ENCODE measurements at places on chromosomes 7 and 10.

- H3K4me1 ChIP-seq, result no peaks in the 10 kb centered on the region
- no peak overlapping the region for H3K27ac ChIP-seq
- no peaks in the 10 kb centered on the region for H3K27me3 ChIP-seq
- no peak overlapping the region for H3K4me3 ChIP-seq
- H3K36me3 ChIP-seq, result no peaks in the 10 kb centered on the region
Observed at GRCh38 chr7:36298106-36298505, 91.6 kb upstream of the ANLN start.

- no peaks in the 10 kb centered on the region for H3K4me1 ChIP-seq
- H3K27ac ChIP-seq, result no peak overlapping the region
- H3K27me3 ChIP-seq, result no peaks in the 10 kb centered on the region
- DNase-seq, result no peak
Observed at GRCh38 chr7:129626896-129627295, 15.4 kb downstream of the NRF1 start.

DNA sequence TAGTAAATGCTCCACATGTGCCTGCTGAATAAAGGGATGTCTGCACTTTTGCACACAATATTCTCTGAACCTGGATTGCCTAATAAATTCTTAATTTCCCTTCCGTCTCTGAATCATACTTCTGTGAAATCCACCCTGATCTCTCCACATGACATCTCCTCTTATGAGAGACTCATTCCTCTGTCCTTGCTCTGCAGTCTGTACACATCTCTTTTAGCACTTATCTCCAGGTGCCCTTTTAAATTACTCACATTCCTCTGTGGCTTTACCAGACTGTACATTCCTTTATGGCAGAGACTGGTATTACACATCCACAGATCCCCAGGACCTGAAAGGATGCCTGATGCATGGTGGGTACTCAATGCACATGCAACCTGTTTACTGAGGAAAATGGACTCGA, 527.6 kb downstream of the PHTF2 start:
- no peak for DNase-seq
- no peaks in the 10 kb centered on the region for H3K36me3 ChIP-seq
- no peak overlapping the region for H3K27ac ChIP-seq
- no peaks in the 10 kb centered on the region for H3K4me1 ChIP-seq
- H3K4me3 ChIP-seq, result no peak overlapping the region

DNA sequence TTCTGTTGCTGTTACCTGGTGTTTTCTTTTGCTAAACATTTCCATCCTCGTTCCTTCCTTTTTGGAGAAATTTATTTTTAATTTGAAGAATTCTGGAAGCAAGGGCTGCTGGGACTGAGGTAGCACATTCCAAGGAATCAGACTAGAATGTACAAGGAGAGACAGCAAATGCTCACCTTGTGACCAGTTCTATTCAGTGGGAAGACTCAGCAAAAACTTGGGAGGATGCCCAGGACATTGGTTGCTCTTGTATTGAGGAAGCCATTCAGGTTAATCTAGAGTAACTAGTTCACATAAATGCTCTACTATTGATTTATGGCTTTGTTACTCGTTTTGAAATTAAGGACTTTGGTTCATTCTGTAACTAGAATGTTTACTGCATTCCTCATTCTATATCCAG, 11.3 kb downstream of the PLCE1 start:
- H3K27ac ChIP-seq, result no peak overlapping the region
- no peaks in the 10 kb centered on the region for H3K4me1 ChIP-seq
- no peaks in the 10 kb centered on the region for H3K36me3 ChIP-seq
- H3K4me3 ChIP-seq, result no peak overlapping the region

DNA sequence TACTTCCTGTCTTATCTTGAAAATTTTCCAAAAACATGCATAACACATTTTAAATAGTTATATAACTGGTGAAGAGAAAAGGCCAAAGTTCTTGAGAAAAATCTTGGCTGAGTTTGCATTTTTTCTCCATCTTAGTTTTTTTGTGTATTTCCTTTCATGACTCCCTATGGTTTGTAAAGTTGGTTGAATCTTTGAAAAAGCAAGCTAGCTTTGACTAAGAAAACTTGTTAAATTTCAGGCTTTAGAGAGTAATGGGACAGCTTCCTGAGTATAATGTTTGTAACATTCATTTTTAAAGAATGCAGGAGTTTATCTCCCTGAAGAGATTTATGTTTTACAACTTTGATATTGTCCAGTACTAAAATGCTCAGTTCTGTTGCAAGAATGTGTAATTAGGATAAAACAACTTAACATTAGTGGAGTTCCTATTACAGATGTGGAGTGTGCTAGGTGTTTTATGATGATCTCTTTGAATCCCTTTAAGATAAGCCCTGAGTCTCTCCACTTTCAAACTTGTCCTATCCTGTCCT, 11.1 kb upstream of the HERPUD2 start:
- peaks cover 13% of the 10 kb centered on the region for H3K4me1 ChIP-seq
- H3K27ac ChIP-seq, result no peak overlapping the region
- H3K36me3 ChIP-seq, result no peaks in the 10 kb centered on the region
- no peak for DNase-seq
- H3K27me3 ChIP-seq, result no peaks in the 10 kb centered on the region

DNA sequence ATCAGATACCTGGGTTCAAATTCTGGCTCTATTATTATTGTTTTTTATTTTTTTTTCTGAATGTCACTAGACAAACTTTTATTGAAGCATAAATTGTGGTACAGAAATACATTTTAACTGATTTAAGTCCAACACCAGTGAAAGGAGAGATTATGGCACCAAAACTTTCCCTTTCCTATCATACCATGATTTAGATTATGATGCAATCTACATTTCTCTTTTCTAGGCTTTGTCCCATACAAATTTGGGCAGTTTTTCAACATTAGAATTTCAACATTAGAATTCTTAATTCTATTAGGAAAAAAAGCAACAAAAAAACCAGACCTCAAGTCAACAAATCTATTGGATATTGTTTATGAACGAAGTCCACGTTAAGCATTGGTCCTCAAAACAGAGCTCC, 11.0 kb downstream of the AS3MT start:
- H3K4me1 ChIP-seq, result no peaks in the 10 kb centered on the region
- H3K36me3 ChIP-seq, result no peaks in the 10 kb centered on the region
- no peaks in the 10 kb centered on the region for H3K27me3 ChIP-seq
- H3K27ac ChIP-seq, result no peak overlapping the region
- no peak overlapping the region for H3K4me3 ChIP-seq

DNA sequence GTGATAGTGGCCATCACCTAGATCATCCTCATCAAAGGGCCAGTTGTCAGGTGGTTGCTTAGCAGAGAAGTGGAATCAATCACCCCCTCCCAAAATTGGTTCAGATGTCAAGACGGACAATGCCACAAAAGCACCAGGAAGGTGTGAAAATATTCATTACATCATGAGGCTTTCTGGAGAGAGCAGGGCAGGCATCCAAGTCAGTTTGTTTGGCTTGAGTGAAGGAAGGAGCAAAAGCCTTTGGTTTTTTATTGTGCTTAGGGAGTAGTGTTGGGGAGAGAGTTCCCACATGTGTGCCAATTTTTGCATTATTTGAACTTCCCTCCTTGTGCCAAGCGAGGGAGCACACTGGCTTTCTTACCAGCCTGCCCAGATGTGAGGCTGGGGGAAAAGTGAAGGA, 1082.9 kb downstream of the LRMDA start:
- H3K4me1 ChIP-seq, result no peaks in the 10 kb centered on the region
- DNase-seq, result no peak
- H3K4me3 ChIP-seq, result no peak overlapping the region
- no peak overlapping the region for H3K27ac ChIP-seq
- H3K36me3 ChIP-seq, result no peaks in the 10 kb centered on the region

- H3K36me3 ChIP-seq, result no peaks in the 10 kb centered on the region
- no peak overlapping the region for H3K27ac ChIP-seq
- H3K4me3 ChIP-seq, result no peak overlapping the region
- no peak for DNase-seq
Observed at GRCh38 chr10:59108886-59109288, 67.6 kb upstream of the PHYHIPL start.

- H3K36me3 ChIP-seq, result no peaks in the 10 kb centered on the region
- H3K27me3 ChIP-seq, result no peaks in the 10 kb centered on the region
Observed at GRCh38 chr7:88306590-88307048, at the start of gene STEAP4. Gene STEAP4 (minus strand): TSS chr7:88306894. CDS start chr7:88284269, 22,625 bp downstream.

- H3K36me3 ChIP-seq, result no peaks in the 10 kb centered on the region
- no peak overlapping the region for H3K27ac ChIP-seq
- H3K4me3 ChIP-seq, result no peak overlapping the region
- no peaks in the 10 kb centered on the region for H3K4me1 ChIP-seq
- H3K27me3 ChIP-seq, result no peaks in the 10 kb centered on the region
- no peak for DNase-seq
Observed at GRCh38 chr10:129871966-129872365, 92.1 kb downstream of the EBF3 start.

DNA sequence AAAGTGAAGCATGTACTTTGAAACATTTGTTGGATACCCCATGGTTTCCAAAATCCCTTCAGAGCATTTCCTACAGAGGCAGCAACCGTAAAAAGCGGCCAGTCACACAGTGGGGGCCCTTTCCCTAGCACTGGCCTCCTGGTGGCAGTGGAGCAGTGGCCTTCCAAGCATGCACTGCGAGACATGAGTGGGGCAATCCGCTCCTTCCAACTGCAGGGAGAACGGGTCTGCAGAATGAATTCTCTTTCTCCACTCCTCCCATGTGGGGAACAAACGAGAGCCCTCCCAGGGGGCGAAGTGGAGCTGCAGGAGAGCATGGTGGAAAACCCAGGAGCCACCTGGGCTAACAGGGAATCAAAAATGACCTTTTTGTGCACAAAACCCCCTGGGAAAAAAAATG, 542.9 kb upstream of the GALNT17 start:
- no peaks in the 10 kb centered on the region for H3K27me3 ChIP-seq
- DNase-seq, result no peak
- no peaks in the 10 kb centered on the region for H3K36me3 ChIP-seq

DNA sequence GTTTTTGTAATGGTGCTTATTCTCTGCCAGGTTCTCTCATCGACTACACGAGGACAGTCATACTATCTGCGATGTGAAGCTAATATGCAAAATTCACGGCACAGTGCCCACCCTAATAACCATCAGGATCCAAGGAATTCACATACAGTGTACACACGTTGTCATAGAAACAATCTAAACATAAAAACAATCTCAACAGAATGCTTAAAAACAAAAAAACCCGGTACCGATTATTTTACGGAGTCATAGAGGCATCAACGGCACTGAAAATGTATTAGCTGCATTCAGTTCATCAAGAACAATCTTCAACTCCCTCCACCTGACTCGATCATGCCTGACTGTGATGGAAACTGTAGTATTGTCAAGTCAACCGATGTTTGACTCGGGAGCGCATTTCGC, 628 bp downstream of the MRPS33 start:
- no peaks in the 10 kb centered on the region for H3K36me3 ChIP-seq
- peak overlapping the region; percentile 78 for H3K4me3 ChIP-seq
- no peak for DNase-seq
- peaks cover 28% of the 10 kb centered on the region for H3K4me1 ChIP-seq

GRCh38 chr7:142807855-142808460, 37.2 kb downstream of the PRSS2 start:
- H3K27me3 ChIP-seq, result no peaks in the 10 kb centered on the region
- peaks cover 13% of the 10 kb centered on the region for H3K36me3 ChIP-seq
- H3K4me3 ChIP-seq, result peak overlapping the region; percentile 47
- H3K27ac ChIP-seq, result peak overlapping the region; percentile 92
- peaks cover 96% of the 10 kb centered on the region for H3K4me1 ChIP-seq

DNA sequence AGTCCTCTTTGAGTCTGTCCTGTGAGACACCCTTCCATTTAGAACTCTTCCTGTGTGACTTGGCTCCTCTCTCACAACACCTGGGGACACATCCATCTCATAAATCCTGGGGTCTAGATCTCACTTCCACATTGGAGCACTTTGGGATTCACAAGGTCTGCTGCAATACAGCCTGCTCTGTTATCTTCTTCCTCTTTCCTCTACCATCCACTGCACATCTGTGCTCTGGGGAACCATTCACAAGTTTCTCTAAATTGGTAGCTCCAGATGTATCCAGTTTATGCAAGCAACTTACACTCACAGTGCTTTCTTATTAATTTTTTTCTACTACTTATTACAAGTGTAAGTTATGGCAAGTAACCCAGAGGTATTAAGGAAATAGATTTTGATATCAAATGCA, 5.5 kb upstream of the FIGNL1 start:
- no peaks in the 10 kb centered on the region for H3K36me3 ChIP-seq
- H3K4me3 ChIP-seq, result no peak overlapping the region
- no peaks in the 10 kb centered on the region for H3K27me3 ChIP-seq

GRCh38 chr10:84348447-84348846, 20.1 kb downstream of the CCSER2 start:
- no peak overlapping the region for H3K4me3 ChIP-seq
- H3K27me3 ChIP-seq, result no peaks in the 10 kb centered on the region
- peaks cover 30% of the 10 kb centered on the region for H3K4me1 ChIP-seq
- DNase-seq, result no peak

DNA sequence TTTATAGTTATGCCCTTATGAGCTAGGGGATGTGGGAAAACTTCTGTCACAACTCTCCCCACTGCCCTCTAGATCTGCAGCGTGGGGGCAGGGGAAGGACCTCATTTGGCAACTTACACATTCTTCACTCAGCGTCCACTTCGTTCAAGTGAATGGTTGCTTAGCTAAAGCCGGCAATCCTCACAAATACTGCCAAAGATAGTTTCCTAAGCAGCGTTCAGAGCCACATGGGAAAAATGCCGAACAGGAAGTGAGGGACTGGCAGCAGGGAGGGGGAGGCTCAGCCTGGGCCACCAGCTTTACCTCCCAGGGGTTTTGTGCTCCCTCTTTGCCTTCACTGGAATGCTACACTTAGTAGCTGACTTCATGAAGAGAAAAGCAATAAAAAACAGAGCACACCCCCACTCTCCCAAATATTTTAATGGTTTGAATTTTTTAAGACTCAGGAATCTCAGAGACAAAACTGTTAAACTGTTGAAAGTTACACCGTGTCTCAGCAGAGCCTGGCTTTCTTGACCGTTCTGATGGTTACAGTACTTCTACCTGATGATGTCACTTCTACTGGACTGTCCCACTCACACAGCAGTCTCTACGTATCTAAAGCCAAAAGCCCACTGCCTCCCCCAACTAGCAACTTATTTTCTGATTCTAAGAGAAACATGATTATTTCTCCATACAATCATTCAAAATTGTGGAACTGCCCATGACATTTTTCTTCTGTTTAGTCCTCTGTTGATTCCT, 10.4 kb downstream of the GRM3 start:
- no peaks in the 10 kb centered on the region for H3K4me1 ChIP-seq
- DNase-seq, result no peak
- H3K4me3 ChIP-seq, result no peak overlapping the region
- no peaks in the 10 kb centered on the region for H3K36me3 ChIP-seq
- H3K27ac ChIP-seq, result no peak overlapping the region

GRCh38 chr7:78368771-78369170, 570.2 kb downstream of the PHTF2 start:
- H3K36me3 ChIP-seq, result no peaks in the 10 kb centered on the region
- no peak overlapping the region for H3K4me3 ChIP-seq
- no peaks in the 10 kb centered on the region for H3K4me1 ChIP-seq
- H3K27me3 ChIP-seq, result no peaks in the 10 kb centered on the region
- H3K27ac ChIP-seq, result no peak overlapping the region
- DNase-seq, result no peak

- H3K27ac ChIP-seq, result no peak overlapping the region
- H3K36me3 ChIP-seq, result no peaks in the 10 kb centered on the region
- no peaks in the 10 kb centered on the region for H3K4me1 ChIP-seq
- H3K4me3 ChIP-seq, result no peak overlapping the region
- no peak for DNase-seq
- no peaks in the 10 kb centered on the region for H3K27me3 ChIP-seq
Observed at GRCh38 chr10:90222372-90222771, 521.0 kb downstream of the KIF20B start.

Measured in CD8-positive, alpha-beta memory T cell (primary cell).